ENCODE measurements at places on chromosomes 4 and X.

DNA sequence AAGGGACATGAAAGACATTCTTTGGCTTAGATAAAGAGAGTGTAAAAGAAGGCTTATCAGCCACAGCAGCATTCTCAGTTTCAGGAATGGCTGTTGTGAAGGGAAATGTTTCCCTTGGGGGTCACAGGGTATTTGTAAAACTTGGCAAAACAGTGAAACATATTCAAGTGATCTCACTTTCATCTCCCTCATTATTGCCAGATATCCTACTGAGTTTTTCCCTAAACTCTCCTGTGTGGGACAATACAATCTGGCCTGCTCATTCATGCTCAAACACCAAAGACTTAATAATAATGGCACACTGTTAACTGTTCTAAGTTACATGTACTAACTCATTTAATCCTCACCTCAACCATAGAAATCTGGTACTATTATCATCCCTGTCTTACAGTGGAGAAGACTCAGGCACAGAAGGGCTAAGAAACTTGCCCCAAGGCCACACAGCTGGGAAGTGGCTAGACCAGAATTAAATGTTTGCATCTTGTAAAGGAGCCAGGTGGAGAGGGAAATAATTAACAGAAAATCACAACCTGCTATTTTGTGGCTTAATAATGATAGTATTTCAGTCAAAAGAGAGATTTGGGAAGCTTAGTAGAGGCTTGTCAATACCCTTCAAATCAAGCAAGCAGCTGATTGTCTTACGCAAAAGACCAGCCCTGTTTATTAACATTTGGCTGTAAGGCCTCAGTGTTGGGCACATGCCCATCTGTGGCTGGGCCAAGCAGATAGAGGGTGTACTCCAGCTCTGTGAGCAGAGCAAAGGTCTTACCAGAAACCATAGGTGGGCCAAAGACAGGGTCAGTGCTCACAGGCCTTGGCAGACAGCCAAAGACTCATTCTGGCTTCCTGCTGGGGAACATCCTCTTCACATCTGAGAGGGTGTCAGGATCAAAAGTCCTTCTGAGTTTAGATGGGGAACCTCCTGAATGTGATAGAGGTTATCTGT is 17.3 kb downstream of the SMPX start:
- DNase-seq, result peak; percentile 25

- no peak for DNase-seq
Measured at GRCh38 chr4:5662555-5662954, 45.8 kb downstream of the EVC2 start.

- DNase-seq, result peak; percentile 42
Measured at GRCh38 chrX:10549280-10549679, 71.1 kb downstream of the MID1 start.

- DNase-seq, result no peak
Measured at GRCh38 chr4:100208964-100209363, 18.7 kb upstream of the DDIT4L start.

- no peak for DNase-seq
Measured at GRCh38 chr4:6812766-6813165, 30.2 kb downstream of the KIAA0232 start.

DNA sequence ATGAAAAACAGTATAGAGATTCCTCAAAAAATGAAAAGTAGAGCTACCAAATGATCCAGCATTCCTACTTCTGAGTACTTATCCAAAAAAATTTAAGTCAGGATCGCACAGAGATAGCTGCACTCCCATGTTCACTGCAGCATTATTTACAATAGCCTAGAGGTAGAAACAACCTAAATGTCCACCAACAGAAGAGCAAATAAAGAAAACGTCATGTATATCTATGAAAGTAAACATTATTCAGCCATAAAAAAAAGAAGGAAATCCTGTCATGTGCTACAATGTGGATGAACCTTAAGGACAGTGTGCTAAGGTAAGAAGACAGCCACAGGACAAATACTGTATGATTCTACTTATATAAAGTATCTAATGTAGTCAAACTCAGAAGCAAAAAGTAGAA is 12.4 kb downstream of the THOC2 start:
- DNase-seq, result peak; percentile 1

DNA sequence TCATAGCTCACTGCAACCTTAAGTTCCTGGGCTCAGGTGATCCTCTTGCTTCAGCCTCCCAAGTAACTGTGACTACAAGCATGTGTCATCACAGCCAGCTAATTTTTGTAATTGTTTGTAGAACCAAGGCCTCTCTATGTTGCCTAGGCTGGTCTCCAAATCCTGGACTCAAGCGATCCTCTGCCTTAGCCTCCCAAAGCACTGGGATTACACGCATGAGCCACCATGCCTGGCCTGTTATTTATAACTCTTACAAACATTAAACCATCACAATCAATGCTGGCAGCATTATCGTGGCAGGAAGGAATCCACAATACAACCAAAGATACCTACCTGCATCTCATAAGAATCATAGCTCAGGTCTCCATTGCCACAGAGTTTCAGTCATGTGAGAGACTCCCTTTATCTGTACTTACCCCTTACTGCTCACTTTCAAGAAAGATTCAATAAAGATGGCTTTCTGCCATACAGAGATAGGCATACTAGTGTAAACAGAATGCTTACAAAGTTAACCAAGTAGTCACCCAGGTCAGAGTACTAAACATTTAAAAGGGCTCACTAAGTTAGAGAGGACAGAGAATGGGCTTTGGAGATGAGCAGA is 48.5 kb downstream of the SMIM31 start:
- no peak for DNase-seq

- DNase-seq, result no peak
Measured at GRCh38 chrX:2578864-2579263, 78.1 kb upstream of the DHRSX start.

- no peak for DNase-seq
Measured at GRCh38 chrX:150018931-150019361, 80.7 kb upstream of the EOLA2 start.

- DNase-seq, result no peak
Measured at GRCh38 chrX:96556886-96557285, 127.8 kb upstream of the DIAPH2 start.

- no peak for DNase-seq
Measured at GRCh38 chr4:133920236-133920635, 281.4 kb downstream of the PABPC4L start.

DNA sequence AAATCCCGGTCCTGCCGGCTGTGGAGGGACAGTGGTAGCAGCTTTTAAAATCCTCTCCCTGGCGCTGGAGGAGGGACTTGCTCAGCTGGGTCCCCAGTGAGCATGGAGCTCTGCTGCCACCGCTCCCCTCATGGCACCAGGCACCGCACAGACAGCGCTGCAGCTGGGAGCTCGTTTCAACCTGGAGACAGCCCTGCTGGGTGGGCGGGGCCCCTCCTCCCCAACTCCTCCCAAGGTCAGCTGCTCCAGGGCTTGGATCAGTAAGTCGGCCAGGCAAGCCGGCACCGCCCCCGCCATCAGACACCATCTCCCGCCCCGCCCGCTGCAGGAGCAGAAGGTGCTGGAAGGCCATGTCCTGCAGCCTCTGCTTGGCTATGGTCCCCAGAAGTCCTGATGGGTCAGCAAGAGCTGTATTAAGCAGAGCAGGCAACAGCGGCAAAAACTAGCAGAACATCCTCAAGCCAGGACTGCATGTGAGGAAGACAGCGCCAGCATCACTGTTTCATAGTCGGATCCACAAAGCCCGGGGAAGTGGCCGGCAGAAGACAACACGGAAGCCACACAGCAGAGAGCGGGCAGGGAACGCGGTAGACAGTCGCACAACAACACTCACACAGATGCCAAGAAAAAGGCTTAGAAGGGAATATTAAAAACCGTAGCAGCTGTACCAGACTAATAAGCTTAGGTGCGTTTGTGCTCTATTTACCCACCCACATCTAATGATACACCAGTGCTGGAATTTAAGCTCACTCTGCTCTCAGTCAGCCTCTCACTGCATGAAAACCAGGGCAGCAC is 16.2 kb downstream of the ZFYVE28 start:
- DNase-seq, result peak; percentile 11

DNA sequence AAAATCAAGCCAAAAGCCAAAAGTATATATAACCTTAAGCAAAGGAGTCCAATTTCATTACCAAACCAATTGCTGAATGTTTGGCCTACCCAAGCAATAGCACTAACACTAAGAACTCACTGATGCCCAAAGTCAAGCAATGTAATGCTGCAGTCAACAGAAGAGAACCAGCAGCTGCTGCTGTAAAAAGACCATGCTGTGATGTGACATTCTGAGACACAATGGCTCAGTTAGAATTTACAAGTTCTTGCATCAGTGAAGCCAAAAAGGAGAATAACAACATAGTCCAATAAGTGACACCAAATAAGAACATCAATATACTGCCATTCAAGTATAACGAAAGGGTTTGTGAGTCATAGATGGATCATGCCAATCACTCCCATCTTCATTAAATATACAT is 514.0 kb upstream of the DIAPH2 start:
- DNase-seq, result no peak

DNA sequence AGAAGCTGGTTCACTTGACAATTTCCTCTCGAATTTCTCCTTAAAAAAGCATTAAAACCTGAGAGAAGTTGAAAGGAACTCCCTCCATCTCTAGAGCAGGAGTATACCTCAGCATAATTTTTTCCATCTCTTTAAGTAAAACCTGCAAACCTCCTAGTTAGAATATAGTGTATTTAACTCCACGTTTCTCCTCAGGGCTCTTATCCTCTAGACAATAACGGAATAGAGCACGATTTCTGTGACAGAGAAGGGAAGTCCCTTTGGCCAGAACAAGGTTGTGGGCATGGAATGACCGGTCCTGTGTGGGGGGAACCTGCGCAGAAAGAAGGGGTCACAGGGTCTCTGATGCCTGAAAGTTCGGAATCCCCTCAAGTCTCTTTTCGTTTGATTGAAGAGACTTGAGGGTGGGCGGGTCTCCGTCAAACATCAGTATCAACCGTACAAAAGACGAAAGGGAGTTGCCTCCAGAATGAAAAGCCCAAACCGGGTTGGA is 697 bp downstream of the ZNF280C start:
- DNase-seq, result peak; percentile 5
